ENCODE measurements at places on chromosomes 3 and 15.
A peak's percentile ranks its signal among the peaks of the same experiment; 100 is the strongest.

- no peak for DNase-seq
Observed at GRCh38 chr15:67736810-67737209, 88.5 kb upstream of the SKOR1 start.

DNA sequence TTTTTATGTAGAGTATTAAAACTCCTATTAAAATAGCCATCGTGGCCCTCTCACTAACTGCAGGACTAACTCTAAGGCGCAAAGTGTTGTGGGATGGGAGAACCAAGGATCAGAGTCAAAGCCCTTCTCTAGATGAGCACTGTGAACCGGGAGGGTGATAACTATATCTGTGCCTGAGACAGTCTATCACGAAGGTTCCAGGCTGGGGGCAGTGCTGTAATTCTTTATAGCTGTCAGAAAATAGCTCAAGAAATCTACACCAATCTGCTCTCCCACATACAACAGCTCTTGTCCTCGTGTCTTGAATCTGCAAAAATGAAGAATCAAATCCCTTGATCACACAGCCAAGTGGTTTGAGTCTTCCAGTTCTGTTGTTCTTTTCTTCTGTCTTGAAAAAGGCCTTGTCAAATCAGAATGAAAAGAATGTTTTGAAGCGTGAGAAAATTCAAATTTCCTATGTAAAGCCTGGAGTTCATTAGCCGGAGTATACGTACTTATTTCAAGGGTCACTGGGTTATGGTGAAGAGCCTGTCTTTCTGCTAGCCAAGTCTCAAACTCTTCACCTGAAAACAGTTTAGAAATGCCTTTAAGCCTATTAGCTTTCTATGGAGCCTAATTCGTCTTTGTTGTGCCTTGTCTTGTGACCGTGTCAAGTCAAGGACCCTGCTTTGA, 185.3 kb upstream of the NECTIN3 start:
- no peak for DNase-seq

GRCh38 chr15:35774653-35775052, 228.7 kb upstream of the DPH6 start:
- DNase-seq, result no peak

GRCh38 chr3:44510000-44510368, 32.5 kb upstream of the ZNF445 start:
- DNase-seq, result peak; percentile 37

- DNase-seq, result no peak
Observed at GRCh38 chr3:2826036-2826435, 284.1 kb downstream of the IL5RA start.

GRCh38 chr15:63503739-63504246, 600 bp upstream of the USP3 start:
- peak; percentile 79 for DNase-seq

GRCh38 chr3:181892848-181893247, 181.1 kb downstream of the SOX2 start:
- DNase-seq, result no peak

- DNase-seq, result no peak
Observed at GRCh38 chr3:186646841-186647240, 6.6 kb downstream of the FETUB start.

GRCh38 chr3:30611613-30612436, 5.4 kb downstream of the TGFBR2 start:
- DNase-seq, result peak; percentile 64

- DNase-seq, result no peak
Observed at GRCh38 chr3:27927882-27928281, 205.8 kb upstream of the EOMES start.

GRCh38 chr15:52178765-52179164, 12.4 kb downstream of the GNB5 start:
- no peak for DNase-seq

- DNase-seq, result no peak
Observed at GRCh38 chr3:53181528-53181927, 20.5 kb downstream of the PRKCD start.

- peak; percentile 1 for DNase-seq
Observed at GRCh38 chr3:7249493-7250076, 388.7 kb downstream of the GRM7 start.

GRCh38 chr15:73915082-73915481, 11.2 kb upstream of the LOXL1 start:
- DNase-seq, result no peak

- DNase-seq, result no peak
Observed at GRCh38 chr3:178194539-178194938, 341.7 kb upstream of the KCNMB2 start.

DNA sequence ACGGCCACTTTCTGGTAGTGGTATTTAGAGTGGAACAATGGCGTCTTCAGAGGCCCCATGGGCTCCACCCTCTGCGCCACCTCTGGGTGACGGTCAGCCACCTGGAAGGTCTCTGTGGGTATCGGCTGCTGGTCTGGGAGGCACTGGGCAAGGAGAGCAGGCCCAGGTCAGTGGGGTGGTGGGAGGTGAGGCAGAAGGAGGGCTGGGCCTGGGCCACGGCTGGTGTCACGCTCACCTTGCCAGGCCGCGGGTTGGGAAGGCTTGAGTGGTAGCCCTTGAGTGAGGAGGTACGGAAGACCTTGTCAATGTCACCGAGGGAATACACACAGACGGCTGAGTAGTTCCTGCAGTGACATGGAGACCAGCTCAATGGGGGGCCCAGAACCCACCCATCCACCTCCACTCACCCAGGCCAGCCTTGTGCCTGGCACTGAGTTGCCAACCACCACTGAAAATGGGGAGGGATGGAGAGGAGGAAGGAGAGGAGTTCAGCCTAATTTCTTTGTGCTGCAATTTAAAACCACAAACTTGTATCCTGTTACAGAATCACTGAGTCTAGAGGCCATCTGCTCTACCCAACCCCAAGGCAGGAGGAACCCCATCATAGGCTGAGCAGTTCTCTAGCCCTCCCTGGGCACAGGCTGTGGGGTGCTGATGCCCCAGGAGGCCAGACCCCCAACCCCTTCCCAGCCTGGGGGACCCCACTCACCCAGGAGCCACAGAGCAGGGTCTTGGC, 19.0 kb downstream of the SEMA7A start:
- no peak for DNase-seq

- peak; percentile 39 for DNase-seq
Observed at GRCh38 chr3:53519065-53519709, 24.8 kb downstream of the CACNA1D start.

DNA sequence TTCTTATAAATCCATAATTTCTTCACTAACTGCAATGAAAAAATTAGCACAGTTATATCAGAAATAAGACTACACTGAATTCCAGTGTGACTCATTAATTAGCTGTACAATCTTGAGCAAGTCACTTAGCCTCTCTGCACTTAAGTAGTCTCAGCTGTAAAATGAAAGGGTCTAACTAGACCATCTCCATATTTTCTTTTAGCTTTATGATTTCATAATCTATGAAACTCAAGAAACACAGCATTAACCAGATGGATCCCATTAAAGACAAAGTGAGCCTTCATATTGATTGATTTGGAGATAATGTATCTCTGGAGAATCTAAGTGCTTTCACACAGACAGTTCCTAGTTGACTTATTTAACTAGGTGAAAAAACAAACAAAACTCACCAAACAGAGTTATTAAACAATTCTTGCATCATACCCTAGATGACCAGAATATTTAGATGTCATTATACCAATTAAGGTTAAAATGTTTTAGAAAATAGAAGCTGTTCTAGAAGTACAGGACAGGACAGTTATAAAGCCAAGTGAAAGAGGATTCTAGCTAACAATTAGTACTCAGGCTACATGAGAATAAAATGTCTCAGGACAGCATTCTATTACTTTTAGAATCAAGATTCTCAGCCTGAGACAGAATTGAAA, 11.2 kb downstream of the CSNK1G1 start:
- peak; percentile 28 for DNase-seq

DNA sequence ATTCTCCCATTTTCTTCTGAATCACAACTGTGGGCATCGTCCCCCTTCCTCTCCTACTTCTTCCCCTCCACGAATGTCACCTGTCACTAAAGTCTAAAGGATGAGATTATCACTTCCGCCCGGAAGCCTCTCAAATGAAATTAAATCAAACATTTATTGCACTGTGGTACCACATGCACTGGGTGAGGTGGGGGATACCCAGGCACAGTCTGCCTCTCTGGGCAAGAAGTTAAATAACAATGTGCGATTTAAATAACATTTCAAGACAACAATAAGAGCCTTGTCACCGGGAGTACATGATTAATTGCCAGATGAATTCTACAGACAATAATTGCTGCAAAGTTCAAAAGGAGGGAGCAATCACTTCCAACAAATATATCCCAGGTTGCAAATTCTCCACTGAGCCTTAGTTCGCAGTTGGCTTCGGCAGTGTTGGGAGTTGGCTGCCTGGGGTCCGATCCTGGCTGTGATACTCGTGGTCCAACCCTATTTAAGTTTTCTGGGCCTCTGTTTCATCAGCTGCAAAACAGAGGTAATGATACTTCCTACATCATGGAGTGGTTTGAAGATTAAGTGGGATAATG, 77.7 kb downstream of the FOXP1 start:
- no peak for DNase-seq

GRCh38 chr3:154829929-154830328, 250.2 kb upstream of the MME start:
- DNase-seq, result no peak

GRCh38 chr3:117660941-117661817, 951.6 kb downstream of the TUSC7 start:
- peak; percentile 93 for DNase-seq

DNA sequence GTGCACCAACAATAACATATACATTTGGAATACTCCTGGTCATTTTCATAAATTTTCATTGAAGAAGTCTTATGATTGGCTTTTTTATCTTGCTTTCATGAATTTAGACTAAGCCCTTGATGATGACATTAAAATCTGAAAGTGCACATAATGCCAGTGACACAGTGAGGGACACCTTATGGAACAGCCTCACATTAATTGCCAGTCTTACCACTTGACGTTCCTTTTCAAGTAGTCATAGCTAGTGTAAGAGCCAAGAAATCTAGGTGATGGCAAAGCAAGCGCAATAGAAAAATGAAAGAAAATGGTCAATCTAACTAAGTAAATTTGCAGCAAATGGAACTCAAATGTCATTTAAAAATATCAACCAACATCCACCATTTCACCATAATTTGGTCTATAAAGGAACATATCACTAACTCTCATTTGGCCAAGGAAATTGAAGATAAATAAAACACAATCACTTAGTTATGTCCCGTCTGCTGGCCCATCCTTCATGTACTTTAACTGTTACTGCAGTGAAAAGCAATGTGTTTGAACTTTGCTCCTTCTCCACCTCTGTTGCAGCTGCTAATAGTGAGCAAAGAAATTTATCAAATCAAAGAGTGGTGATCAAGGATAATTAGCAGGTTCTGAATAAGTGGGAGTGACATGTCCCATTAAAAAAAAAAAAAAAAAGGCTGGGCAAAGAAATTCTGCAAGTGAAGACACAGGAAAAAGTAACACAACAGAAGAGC, 110.0 kb downstream of the TJP1 start:
- no peak for DNase-seq

DNA sequence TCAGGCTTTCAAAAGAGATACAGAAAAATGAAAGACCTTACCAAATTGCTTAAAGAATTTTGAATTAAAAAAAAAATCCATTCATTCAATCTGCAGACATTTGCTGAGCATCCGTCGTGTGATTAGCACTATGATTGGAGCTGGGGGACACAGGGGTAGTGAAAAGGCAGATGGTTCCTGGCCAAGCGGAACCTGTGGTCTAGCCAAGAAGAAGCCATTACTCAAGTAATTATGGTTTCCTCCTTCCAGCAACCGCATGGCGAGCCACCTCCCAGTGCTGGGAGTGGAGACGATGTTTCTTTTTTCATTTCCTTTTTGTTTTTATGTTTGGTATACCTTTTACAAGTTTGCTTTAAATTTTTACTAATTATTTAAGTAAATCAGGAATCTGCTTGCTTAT, 140.2 kb downstream of the CACNA2D3 start:
- no peak for DNase-seq

- DNase-seq, result no peak
Observed at GRCh38 chr3:62404321-62404720, 31.0 kb upstream of the FEZF2 start.

GRCh38 chr3:15820911-15821310, 23.1 kb upstream of the ANKRD28 start:
- peak; percentile 25 for DNase-seq

- DNase-seq, result no peak
Observed at GRCh38 chr3:192237992-192238608, 489.2 kb downstream of the FGF12 start.

- no peak for DNase-seq
Observed at GRCh38 chr15:59762558-59762957, 73.4 kb upstream of the BNIP2 start.

GRCh38 chr3:64908251-64908685, 220.5 kb upstream of the ADAMTS9 start:
- DNase-seq, result no peak

GRCh38 chr15:70873232-70874054, 18.8 kb downstream of the THAP10 start:
- no peak for DNase-seq

GRCh38 chr3:159513867-159514380, 474.7 kb upstream of the IL12A start:
- DNase-seq, result no peak

- DNase-seq, result no peak
Observed at GRCh38 chr3:105956306-105956705, 87.5 kb upstream of the CBLB start.

- DNase-seq, result peak; percentile 63
Observed at GRCh38 chr3:172104471-172105072, 65.2 kb downstream of the FNDC3B start.

DNA sequence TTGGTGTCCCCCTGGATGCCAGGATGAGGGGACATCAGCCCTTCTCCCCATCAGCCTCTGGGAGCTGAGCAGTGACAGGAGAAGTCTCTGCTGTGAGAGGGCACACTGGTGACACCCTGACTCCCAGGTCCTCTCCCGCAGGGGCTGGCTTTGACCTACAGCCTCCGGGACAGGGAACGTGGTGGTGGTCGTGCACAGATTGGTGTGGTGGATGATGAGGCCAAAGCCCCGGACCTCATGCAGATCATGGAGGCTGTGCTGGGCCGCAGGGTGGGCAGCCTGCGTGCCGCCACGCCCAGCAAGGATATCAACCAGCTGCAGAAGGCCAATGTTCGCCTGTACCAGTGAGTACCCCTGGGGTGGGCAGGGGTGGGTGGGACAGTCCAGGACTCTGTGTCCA, 6.8 kb downstream of the VILL start:
- no peak for DNase-seq

DNA sequence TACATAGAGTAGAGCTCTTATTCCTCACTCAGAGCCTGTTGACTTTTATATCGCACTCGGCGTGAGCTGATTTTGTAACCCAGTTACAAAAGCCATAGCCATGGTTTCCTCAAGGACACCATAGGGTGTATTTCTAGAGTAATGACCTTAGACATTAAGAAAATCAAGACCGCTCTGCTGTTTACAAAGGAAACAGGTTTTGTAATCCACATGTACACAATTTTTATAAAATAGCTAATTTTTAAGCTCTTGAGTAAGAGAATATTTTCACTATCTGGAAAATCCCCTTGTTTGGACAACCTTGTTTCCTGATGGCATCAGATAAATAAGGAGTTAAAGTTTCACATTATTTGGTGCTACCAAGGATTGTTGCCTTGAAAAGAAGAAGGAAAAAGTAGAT, 104.7 kb downstream of the PGPEP1L start:
- DNase-seq, result no peak

GRCh38 chr3:19688767-19689166, 245.2 kb downstream of the EFHB start:
- DNase-seq, result no peak

- DNase-seq, result no peak
Observed at GRCh38 chr3:168093229-168093628, 2.5 kb downstream of the GOLIM4 start.

Data from choroid plexus epithelial cell (primary cell).